ENCODE measurements at places on chromosomes 12 and 14. TPM values are rescaled to one million over a fixed set of nuclear protein-coding genes. Genes with fewer than 3 reads are reported as not detected.

GRCh38 chr12:12645485-12645884 is 33.8 kb downstream of the CREBL2 start:
- DNase-seq, result peak; percentile 22

DNA sequence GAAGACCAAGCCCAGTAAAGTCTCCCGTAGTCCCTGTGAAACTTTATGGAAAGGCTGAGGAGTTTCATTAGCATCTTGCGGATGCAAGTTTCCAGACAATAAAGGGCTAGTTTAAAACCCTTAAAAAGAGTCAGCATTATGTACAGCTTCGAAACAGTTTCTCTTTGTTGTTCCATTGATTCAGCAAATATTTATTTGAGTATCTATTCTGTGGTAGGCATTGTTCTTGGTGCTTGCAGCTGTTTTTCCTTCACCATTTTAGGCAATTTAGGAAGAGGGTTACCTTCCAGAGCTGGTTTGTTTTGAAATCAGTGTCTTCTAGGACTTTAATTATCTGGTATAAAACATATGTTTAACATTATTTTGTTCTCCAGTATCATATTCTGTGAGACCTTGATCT is 1.5 kb downstream of the SLIRP start:
- no peak for DNase-seq

DNA sequence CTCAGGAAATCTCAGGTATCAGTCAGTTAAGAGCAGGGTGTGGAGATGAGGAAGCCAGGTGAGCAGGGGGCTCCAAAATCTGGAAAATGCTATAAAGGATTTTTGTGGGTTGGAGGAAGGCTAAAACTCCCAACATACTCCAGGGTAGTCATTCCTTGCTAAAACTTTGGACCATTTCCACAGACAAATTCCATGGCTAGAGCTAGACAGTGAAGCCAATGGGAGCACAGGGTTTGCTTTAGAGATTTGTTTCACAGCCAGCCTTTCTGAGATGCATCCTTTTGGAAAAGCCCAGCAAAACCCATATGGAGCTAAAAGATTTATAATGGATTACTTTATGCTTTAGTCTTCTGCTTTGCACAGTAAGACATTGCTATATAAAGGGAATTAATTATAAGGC is 146.5 kb downstream of the SAMD4A start:
- no peak for DNase-seq

DNA sequence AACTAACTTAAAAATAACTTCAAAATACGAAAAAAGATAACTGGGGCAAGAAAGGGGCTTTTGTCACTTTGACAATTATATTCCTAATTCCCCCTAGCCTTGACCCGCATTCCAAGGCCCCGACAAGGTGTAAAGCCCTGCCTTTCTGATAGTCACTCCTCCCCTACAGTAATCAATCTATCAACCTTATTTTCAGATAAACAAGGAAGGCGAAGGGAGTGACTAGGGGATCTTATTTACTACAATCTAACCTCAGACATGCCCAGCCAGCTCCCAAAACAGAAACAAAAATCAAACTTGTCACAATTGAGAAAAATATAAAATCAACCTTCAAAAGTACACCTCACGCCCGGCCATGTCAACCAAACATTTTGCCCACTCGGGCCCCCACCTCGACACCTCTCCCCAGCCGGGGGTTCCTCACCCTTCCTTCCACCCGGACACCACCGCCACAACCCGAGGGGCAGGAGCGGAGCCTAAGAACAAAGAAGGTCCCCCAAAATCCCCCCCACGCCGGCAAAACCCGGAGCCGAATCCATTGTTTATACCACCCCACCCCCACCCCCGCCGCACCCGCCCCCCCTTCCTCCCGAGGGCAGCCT is 562 bp downstream of the ZFYVE1 start:
- DNase-seq, result no peak

LRP1-AS gene
- not detected for total RNA-seq

Data from bronchial epithelial cell (primary cell).